ENCODE measurements at places on chromosomes 7 and 10. TPM values are rescaled to one million over a fixed set of nuclear protein-coding genes. Genes with fewer than 3 reads are reported as not detected.
A peak's percentile ranks its signal among the peaks of the same experiment; 100 is the strongest.

Gene SHH
- not detected for total RNA-seq

Gene UCMA
- total RNA-seq: not detected

Gene EN2
- 0.22 TPM for total RNA-seq

Gene IKZF1
- 9.6 TPM for total RNA-seq

Gene INHBA
- total RNA-seq: 1.3 TPM

Gene DKK1
- total RNA-seq: not detected

Gene ICA1
- total RNA-seq: 27.9 TPM

Gene UROS
- 54.4 TPM for total RNA-seq

Gene RNF148
- 1.4 TPM for total RNA-seq

Gene HYAL4
- 0.13 TPM for total RNA-seq

Gene CDH23
- total RNA-seq: 3.0 TPM

Gene VIM
- total RNA-seq: 2,481 TPM

- no peaks in the 10 kb centered on the region for H3K4me1 ChIP-seq
- H3K27me3 ChIP-seq: no peaks in the 10 kb centered on the region
- no peaks in the 10 kb centered on the region for H3K36me3 ChIP-seq
- H3K4me3 ChIP-seq: no peak overlapping the region
- no peak for DNase-seq
These were observed 961.5 kb downstream of the PCDH15 start for GRCh38 chr10:53839440-53840039.

DNA sequence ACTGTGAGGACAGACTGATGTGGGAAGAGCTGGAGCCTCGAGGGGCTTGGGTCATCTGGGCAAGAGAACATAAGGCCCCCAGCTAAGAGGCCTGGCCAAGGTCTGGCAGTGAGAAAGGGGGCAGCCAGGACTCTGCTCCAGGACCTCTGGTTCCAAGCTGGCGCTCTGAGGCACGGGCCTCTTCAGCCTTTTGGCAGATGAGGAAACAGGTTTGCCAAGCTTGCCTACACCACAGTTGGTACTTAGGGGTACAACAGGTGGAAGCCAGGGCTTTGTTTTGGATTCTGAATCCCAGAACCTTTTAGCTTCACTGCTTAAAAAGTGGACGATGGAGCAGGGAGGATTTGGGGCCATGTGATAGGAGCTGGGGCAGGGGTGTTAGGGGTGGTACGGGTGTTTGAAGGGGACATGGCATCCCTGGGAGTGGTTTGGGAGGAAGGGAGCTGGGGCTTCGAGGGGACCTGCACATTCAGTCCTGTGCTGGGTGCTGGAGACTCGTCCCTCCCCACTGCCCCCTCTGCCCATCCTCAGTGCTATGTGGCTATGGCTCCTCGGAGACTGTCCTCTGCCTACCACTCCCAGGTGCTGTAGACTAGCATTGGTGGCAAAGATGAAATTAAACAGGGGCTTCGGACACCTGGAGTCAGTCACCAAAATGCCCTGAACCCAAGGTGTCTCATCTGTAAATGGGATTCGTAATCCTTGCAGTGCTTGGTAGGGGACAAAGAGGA is 30.3 kb downstream of the ZNF775 start:
- H3K4me3 ChIP-seq: no peak overlapping the region
- H3K4me1 ChIP-seq: peaks cover 70% of the 10 kb centered on the region
- peak; percentile 73 for DNase-seq
- H3K27me3 ChIP-seq: no peaks in the 10 kb centered on the region
- peak overlapping the region; percentile 75 for H3K27ac ChIP-seq

- H3K4me3 ChIP-seq: no peak overlapping the region
- no peak for DNase-seq
- H3K4me1 ChIP-seq: peaks cover 39% of the 10 kb centered on the region
- H3K36me3 ChIP-seq: no peaks in the 10 kb centered on the region
- no peaks in the 10 kb centered on the region for H3K27me3 ChIP-seq
These were observed 67.7 kb upstream of the KMT2E start for GRCh38 chr7:104946338-104946737.

- DNase-seq: no peak
- no peak overlapping the region for H3K4me3 ChIP-seq
- H3K4me1 ChIP-seq: no peaks in the 10 kb centered on the region
- no peak overlapping the region for H3K27ac ChIP-seq
These were observed 19.1 kb downstream of the TMEM176B start for GRCh38 chr7:150781103-150781502.

GRCh38 chr7:128815289-128815942 is 14.8 kb upstream of the FLNC start:
- H3K36me3 ChIP-seq: no peaks in the 10 kb centered on the region
- no peak for DNase-seq
- no peaks in the 10 kb centered on the region for H3K27me3 ChIP-seq
- no peak overlapping the region for H3K27ac ChIP-seq
- H3K4me1 ChIP-seq: no peaks in the 10 kb centered on the region

GRCh38 chr10:16944402-16944801 is 127.2 kb upstream of the RSU1 start:
- H3K4me3 ChIP-seq: no peak overlapping the region
- no peaks in the 10 kb centered on the region for H3K27me3 ChIP-seq
- peaks cover 7% of the 10 kb centered on the region for H3K4me1 ChIP-seq
- no peaks in the 10 kb centered on the region for H3K36me3 ChIP-seq
- DNase-seq: no peak

DNA sequence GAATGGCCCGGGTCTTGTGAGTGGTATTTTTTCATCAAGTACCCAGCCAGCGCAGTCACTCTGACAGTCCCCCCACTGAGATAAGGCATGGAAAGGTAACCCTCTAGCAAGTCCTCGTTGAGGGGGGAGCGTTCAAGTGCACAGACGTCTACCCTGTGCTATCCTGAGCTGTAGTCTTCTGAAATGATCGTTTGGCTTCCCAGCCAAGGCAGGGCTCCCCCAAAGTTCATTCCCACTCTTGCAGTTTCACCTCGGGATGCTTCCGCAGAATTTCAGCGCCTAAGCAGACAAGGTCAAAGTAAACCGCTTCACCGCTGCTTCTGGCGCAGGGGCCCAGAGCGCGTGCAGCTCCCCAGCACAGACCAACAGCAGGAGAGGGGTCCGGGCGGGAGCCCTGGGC is 1.8 kb downstream of the INSYN2A start:
- no peak for DNase-seq
- H3K27ac ChIP-seq: no peak overlapping the region
- peaks cover 18% of the 10 kb centered on the region for H3K4me1 ChIP-seq
- H3K27me3 ChIP-seq: no peaks in the 10 kb centered on the region
- no peaks in the 10 kb centered on the region for H3K36me3 ChIP-seq

- H3K4me3 ChIP-seq: no peak overlapping the region
- no peak for DNase-seq
- H3K36me3 ChIP-seq: no peaks in the 10 kb centered on the region
These were observed 1.6 kb upstream of the PIK3CG start for GRCh38 chr7:106863274-106863997.

DNA sequence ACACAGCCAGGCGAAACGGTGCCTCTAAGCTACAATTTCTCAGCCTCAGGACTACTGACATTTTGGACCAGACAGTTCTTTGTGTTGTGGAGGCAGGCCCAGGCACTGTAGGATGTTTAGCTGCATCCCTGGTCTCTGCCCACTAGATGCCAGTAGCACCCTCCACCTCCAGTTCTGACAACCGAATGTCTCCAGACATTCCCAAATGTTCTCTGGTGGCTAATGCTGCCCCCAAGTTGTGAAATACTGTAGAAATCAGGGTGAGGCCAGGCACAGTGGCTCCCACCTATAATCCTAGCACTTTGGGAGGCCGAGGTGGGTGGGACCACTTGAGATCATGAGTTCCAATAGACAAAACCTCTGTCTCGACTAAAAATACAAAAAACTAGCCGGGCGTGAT is 18.2 kb downstream of the HNRNPF start:
- DNase-seq: no peak
- H3K4me3 ChIP-seq: no peak overlapping the region
- no peaks in the 10 kb centered on the region for H3K27me3 ChIP-seq

DNA sequence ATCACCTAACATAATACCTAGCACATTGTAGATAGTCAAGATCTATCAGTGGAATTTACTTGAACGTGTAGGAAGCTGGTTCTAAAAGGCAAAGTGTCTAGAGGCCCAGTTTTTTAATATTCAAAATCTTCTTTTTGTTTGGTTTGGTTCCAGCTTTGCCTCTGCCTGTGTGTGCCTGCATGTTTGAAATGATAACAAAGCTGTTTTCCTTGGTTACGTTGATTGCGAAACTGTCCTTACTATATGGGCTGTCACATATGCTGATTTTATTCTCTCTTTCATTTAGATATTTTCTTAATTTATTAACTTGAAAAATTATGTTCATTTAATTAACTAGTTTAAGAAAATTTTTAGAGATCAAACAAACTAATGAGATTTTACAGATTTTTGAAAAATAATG is 237.3 kb downstream of the SEMA3A start:
- no peaks in the 10 kb centered on the region for H3K27me3 ChIP-seq
- no peak for DNase-seq
- H3K27ac ChIP-seq: no peak overlapping the region

DNA sequence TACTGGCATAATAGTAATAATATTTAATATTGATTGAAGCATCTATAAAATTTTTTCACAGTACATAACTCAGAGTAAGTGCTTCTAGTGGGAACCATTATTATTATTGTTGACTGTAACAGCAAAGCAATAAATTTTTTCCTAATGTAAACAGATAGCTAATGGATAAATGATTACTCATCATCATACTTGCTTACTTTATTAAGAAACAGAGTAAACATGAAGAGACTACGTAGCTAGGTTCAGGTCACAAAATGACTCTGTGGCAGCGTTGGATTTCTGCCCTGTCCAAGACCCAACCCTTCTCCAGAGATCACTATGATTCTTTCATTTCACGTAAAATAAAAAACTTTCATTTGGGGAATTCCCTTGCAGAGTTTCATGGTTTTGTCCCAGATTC is 8.3 kb upstream of the ABCB5 start:
- no peak overlapping the region for H3K27ac ChIP-seq
- H3K4me1 ChIP-seq: no peaks in the 10 kb centered on the region
- no peak overlapping the region for H3K4me3 ChIP-seq
- H3K36me3 ChIP-seq: no peaks in the 10 kb centered on the region
- no peaks in the 10 kb centered on the region for H3K27me3 ChIP-seq
- no peak for DNase-seq

- no peaks in the 10 kb centered on the region for H3K4me1 ChIP-seq
- H3K4me3 ChIP-seq: no peak overlapping the region
- H3K36me3 ChIP-seq: no peaks in the 10 kb centered on the region
- DNase-seq: no peak
- no peak overlapping the region for H3K27ac ChIP-seq
These were observed 105.6 kb downstream of the VTI1A start for GRCh38 chr10:112552593-112553110.

DNA sequence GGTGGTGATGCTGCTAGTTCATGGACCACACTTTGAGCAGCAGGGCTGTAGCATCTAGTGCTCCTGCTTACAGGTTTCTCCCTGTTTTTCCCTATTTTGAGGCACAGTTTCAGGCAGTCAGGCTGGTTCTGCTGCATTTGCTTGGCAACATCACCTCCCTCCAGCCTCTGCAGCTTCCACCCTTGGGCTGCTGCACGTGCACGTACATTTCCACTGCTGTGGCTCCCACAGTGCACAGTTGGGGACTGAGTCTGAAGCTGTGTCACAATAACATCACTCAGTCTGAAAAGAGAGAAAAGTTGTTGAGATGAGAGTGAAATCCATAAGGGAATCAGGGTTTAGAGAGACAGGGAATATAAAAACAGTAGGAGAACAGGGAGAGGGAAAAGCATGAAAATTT is 230.7 kb upstream of the FZD1 start:
- no peak overlapping the region for H3K4me3 ChIP-seq
- no peaks in the 10 kb centered on the region for H3K36me3 ChIP-seq
- H3K27ac ChIP-seq: no peak overlapping the region
- peak; percentile 16 for DNase-seq

GRCh38 chr10:34570887-34571286 is 244.2 kb downstream of the PARD3 start:
- DNase-seq: no peak
- H3K36me3 ChIP-seq: no peaks in the 10 kb centered on the region
- H3K4me1 ChIP-seq: peaks cover 22% of the 10 kb centered on the region
- no peaks in the 10 kb centered on the region for H3K27me3 ChIP-seq
- H3K4me3 ChIP-seq: no peak overlapping the region

DNA sequence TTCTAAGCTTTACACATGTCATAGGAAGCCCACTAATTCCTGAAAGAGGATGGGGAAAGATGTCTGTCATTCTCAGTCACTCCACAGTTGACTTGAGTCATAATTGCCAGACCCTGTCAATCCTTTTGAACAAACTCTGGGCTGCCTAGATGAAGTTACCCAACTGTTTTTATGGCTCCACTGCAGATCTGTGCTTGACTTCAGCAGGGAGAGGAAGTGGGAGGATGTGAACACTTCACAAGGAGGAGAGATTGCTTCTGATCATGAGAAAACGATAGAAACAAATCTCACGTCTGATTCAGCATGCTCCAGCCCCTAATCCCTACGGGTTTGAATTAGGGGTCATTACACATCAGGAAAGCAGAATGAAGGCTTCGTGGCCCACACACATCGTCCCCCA is 596.6 kb upstream of the CELF2 start:
- no peaks in the 10 kb centered on the region for H3K4me1 ChIP-seq
- no peak for DNase-seq
- no peak overlapping the region for H3K4me3 ChIP-seq
- no peak overlapping the region for H3K27ac ChIP-seq
- H3K36me3 ChIP-seq: no peaks in the 10 kb centered on the region

DNA sequence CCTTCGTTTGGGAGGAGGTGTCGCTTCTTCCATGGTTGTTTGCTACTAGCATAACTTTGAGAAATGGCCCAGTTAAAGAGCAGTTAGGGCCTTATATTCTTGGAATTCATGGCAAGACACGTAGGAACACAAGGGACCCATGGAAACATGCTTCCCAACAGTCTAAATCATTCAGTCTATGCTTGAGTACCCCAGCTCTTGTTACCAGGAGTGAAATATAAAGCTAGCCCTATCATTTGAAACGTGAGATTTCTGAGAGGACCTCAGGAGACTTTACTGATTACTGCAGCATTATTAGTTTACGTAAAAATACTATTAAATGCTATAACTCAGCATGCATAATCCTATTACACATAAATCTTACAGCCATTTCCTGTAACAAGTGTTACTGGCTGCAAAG is 328.6 kb upstream of the CDC14C start:
- H3K4me1 ChIP-seq: no peaks in the 10 kb centered on the region
- H3K27me3 ChIP-seq: no peaks in the 10 kb centered on the region
- H3K27ac ChIP-seq: no peak overlapping the region

DNA sequence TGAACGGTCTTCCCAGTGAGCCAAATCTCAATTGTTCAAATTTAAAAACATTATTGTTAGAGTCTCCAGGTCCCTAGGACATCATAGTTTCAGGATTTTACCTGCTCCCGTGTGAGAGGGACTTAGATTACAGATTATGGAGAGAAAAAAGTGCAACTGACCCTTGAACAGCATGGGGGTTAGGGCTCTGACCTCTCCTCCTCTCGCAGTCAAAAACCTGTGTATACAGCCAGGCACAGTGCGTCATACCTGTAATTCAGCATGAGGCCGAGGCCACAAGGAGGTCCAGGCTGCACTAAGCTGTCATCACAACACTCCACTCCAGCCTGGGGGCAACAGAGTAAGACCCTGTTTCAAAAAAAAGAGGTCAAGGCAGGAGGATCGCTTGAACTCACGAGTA is 25.5 kb downstream of the BAZ1B start:
- H3K4me3 ChIP-seq: no peak overlapping the region
- no peaks in the 10 kb centered on the region for H3K27me3 ChIP-seq
- peaks cover 73% of the 10 kb centered on the region for H3K36me3 ChIP-seq
- no peak for DNase-seq

GRCh38 chr7:4230352-4230751 is 451.7 kb upstream of the FOXK1 start:
- H3K4me1 ChIP-seq: peaks cover 5% of the 10 kb centered on the region
- H3K27ac ChIP-seq: no peak overlapping the region
- no peak overlapping the region for H3K4me3 ChIP-seq
- no peaks in the 10 kb centered on the region for H3K36me3 ChIP-seq

- no peaks in the 10 kb centered on the region for H3K4me1 ChIP-seq
- H3K27ac ChIP-seq: no peak overlapping the region
- no peak overlapping the region for H3K4me3 ChIP-seq
- no peak for DNase-seq
These were observed 95.9 kb upstream of the AUTS2 start for GRCh38 chr7:69502358-69502757.

Data from thyroid gland (tissue), 4 donors.